ENCODE measurements at places on chromosomes 11 and 22. TPM values are rescaled to one million over a fixed set of nuclear protein-coding genes. Genes with fewer than 3 reads are reported as not detected.

Gene CRYAB
- total RNA-seq: not detected

Gene OR2D2
- total RNA-seq: not detected

GRCh38 chr11:107840129-107840484 is 18.5 kb downstream of the SLC35F2 start:
- H3K4me1 ChIP-seq: no peaks in the 10 kb centered on the region
- H3K4me3 ChIP-seq: no peak overlapping the region
- H3K36me3 ChIP-seq: peaks cover 2% of the 10 kb centered on the region
- no peak for DNase-seq
- H3K27me3 ChIP-seq: no peaks in the 10 kb centered on the region

- no peaks in the 10 kb centered on the region for H3K27me3 ChIP-seq
- no peaks in the 10 kb centered on the region for H3K4me1 ChIP-seq
- H3K27ac ChIP-seq: no peak overlapping the region
These were observed 138.9 kb downstream of the LUZP2 start for GRCh38 chr11:24635588-24636290.

DNA sequence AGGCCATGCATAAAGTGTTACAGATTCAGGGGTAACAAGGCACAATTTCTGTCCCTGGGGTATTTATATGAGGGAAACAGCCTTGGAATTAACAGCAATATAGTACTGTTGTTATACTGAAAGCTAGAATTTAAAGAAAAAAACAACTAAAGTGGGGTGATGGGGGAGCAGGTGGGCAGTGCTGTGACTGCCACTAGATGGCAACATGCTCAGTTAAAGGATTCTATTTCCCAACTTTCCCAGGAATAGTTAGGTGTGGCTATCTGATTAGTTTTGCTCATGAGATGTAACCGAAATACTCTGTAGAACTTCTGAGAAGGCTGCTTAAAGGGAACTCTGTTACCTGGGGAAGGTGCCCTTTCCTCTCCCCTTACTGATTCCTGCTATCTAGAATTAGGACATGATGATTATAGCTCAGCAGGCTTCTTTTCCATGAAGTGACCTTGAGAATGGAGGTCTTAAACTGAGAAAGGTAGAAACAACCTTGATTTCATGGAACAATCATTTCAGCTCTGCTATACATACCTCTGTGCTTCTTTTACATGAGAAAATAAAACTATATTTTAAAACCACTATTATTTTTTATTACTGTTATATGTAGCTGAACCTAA is 102.6 kb downstream of the RELT start:
- no peaks in the 10 kb centered on the region for H3K27me3 ChIP-seq
- H3K4me3 ChIP-seq: no peak overlapping the region
- H3K27ac ChIP-seq: no peak overlapping the region
- DNase-seq: no peak
- H3K36me3 ChIP-seq: peaks cover 2% of the 10 kb centered on the region
- H3K4me1 ChIP-seq: no peaks in the 10 kb centered on the region

DNA sequence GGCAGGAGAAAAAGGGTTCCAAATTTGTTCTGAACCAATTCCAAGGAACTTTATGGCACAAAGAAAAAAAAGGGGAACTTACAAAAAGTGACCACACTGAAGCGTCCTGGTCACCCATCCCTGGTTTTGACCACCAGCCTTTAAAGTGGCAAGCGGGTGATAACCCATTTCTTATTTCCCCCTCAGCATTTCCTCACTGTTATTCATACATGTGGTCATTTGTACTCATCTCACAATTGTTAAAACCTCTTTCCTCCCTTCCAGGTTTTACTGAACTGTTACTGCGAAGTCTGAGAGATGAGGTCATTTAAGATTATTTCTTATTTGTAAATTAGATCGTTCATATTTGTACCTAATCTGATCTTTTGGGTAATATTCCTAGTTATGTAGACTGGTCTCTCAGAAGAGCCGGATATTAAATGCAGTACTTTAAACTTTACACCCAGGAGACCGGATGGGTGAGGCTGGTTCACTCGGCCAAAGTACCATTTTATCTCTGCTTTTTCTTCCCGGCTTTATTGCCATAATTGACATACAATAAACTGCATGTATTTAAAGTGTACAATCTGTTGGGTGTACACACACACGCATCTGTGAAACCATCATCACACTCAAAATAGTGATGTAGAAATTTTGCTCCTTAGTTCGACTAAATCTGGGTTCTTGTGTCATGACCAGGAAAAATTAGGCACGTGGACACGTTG is 47.0 kb downstream of the CDPF1 start:
- no peak overlapping the region for H3K4me3 ChIP-seq
- H3K27ac ChIP-seq: no peak overlapping the region
- H3K27me3 ChIP-seq: no peaks in the 10 kb centered on the region
- H3K4me1 ChIP-seq: no peaks in the 10 kb centered on the region
- no peak for DNase-seq

GRCh38 chr11:72482211-72482812 is 48.0 kb upstream of the CLPB start:
- H3K27me3 ChIP-seq: no peaks in the 10 kb centered on the region
- no peak overlapping the region for H3K27ac ChIP-seq
- H3K4me1 ChIP-seq: no peaks in the 10 kb centered on the region
- peak; percentile 46 for DNase-seq
- no peaks in the 10 kb centered on the region for H3K36me3 ChIP-seq

DNA sequence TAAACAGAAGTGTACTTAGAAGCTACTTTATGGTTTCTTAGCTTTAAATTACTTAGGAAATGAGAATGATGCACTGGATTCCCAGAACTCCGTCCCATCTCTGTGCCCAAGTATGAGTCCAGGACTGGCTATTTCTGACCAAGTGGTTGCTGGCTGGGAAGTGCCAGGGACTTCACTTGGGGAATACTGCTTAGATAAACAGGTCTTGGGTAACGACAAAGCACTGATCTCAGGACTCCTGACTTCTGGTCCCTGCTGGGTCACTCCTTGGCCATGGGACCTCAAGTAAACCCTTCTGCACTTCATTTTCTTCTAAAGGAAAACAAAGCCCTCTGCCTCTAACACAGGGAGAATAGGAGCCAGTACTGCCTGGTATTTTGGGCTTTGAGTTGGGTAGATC is 27.9 kb downstream of the ABTB2 start:
- H3K4me1 ChIP-seq: no peaks in the 10 kb centered on the region
- no peaks in the 10 kb centered on the region for H3K36me3 ChIP-seq
- H3K27ac ChIP-seq: no peak overlapping the region

Gene C1QTNF4
- total RNA-seq: 0.70 TPM

GRCh38 chr11:131688048-131688693 is 317.8 kb downstream of the NTM start:
- H3K27ac ChIP-seq: no peak overlapping the region
- no peak for DNase-seq
- H3K36me3 ChIP-seq: no peaks in the 10 kb centered on the region
- no peaks in the 10 kb centered on the region for H3K4me1 ChIP-seq

GRCh38 chr11:83681031-83681781 is 395.0 kb upstream of the CCDC90B start:
- H3K36me3 ChIP-seq: no peaks in the 10 kb centered on the region
- H3K4me1 ChIP-seq: no peaks in the 10 kb centered on the region
- no peak overlapping the region for H3K27ac ChIP-seq

Gene PRODH
- total RNA-seq: 0.91 TPM

GRCh38 chr11:57474017-57474802 is 13.9 kb downstream of the RTN4RL2 start:
- H3K27me3 ChIP-seq: peaks cover 34% of the 10 kb centered on the region
- H3K27ac ChIP-seq: no peak overlapping the region
- no peak overlapping the region for H3K4me3 ChIP-seq
- peaks cover 37% of the 10 kb centered on the region for H3K4me1 ChIP-seq

DNA sequence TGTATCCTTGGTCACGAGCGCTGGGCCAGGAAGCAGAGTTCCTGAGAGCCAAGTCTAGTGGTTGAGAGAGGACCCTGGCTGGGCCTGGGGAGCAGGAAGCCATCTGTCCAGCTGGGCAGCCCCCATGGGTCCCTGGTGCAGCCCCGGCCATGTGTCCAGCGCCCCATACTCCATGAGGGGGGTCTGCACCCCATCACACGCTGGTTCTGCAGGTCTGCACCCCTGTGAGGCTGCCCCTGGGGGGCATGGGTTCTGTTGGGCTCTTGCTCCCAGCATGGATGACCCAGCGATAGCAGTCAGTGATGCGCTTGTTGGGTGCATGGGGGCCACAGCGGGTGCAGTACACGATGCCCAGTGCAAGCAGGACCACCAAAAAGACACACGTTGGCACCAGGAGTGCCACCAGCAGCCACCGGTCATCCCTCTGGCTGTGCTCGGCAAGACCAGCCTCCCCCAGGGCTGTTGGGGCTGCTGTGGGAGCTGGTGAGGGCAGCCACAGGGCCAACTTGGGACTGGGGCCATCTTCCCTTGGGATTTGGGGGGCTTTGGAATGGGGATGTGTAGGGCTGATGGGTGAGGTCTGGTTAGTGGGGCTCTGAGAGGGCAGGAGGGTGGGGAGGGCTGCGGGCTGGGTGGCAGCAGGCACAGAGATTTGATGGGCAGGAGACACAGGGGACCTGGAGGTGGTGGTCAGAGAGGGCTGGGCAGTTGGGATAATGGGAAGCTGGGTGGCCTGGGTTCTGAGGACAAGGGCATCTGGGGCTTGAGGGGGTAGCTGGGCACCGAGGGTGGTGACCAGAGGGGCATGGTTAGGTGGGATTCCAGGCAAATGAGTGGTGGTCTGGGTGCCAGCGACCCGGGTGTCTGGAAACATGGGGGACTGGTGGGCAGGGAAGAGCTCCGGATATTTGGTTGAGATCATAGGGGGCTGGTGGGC is 2.0 kb downstream of the CD248 start:
- H3K4me3 ChIP-seq: peak overlapping the region; percentile 58
- H3K36me3 ChIP-seq: no peaks in the 10 kb centered on the region
- H3K27me3 ChIP-seq: no peaks in the 10 kb centered on the region
- H3K27ac ChIP-seq: peak overlapping the region; percentile 90
- H3K4me1 ChIP-seq: peaks cover 25% of the 10 kb centered on the region

Gene MRGPRX3
- not detected for total RNA-seq

Gene UBQLNL
- total RNA-seq: 0.63 TPM

- no peaks in the 10 kb centered on the region for H3K36me3 ChIP-seq
- H3K27me3 ChIP-seq: no peaks in the 10 kb centered on the region
- no peak for DNase-seq
- H3K4me1 ChIP-seq: no peaks in the 10 kb centered on the region
- H3K27ac ChIP-seq: no peak overlapping the region
These were observed 99.7 kb upstream of the KCNA4 start for GRCh38 chr11:30116512-30116911.

- no peaks in the 10 kb centered on the region for H3K4me1 ChIP-seq
- no peaks in the 10 kb centered on the region for H3K27me3 ChIP-seq
- no peak overlapping the region for H3K27ac ChIP-seq
- no peaks in the 10 kb centered on the region for H3K36me3 ChIP-seq
- H3K4me3 ChIP-seq: no peak overlapping the region
These were observed 33.7 kb downstream of the MRGPRX2 start for GRCh38 chr11:19026862-19027261.

- no peak overlapping the region for H3K4me3 ChIP-seq
- H3K27me3 ChIP-seq: no peaks in the 10 kb centered on the region
These were observed 11.1 kb upstream of the OR56B4 start for GRCh38 chr11:6096417-6096816.

- no peak overlapping the region for H3K4me3 ChIP-seq
- H3K36me3 ChIP-seq: no peaks in the 10 kb centered on the region
- peak; percentile 32 for DNase-seq
- no peaks in the 10 kb centered on the region for H3K27me3 ChIP-seq
- peaks cover 3% of the 10 kb centered on the region for H3K4me1 ChIP-seq
These were observed 80.8 kb downstream of the ZC3H12C start for GRCh38 chr11:110173811-110174644.

GRCh38 chr22:20852076-20852475 is 6.5 kb downstream of the PI4KA start:
- H3K4me3 ChIP-seq: no peak overlapping the region
- H3K36me3 ChIP-seq: no peaks in the 10 kb centered on the region
- H3K27ac ChIP-seq: no peak overlapping the region
- no peak for DNase-seq

DNA sequence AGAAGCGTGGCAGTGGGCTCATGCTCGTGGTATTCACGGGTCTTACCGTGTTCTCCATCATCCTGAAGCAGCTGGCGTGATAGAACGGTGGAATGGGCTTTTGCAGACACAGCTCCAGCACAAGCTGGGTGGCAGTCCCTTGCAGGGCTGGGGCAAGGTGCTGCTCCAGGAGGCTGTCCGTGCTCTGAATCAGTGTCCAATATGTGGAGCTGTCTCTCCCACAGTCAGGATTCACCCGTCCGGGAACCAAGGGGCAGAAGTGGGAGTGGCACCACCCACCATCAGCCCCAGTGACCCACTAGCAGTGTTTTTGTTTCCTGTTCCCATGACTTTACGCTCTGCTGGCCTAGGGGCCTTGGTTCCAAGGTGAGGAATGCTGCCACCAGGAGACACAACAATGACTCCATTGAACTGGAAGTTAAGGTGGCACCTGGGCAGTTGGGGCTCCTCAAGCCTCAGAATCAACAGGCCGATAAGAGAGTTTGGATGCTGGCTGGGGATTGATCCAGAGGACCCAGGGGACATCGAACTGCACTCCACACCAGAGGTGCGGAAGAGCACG is 16.9 kb upstream of the CD81 start:
- H3K4me1 ChIP-seq: no peaks in the 10 kb centered on the region
- no peaks in the 10 kb centered on the region for H3K36me3 ChIP-seq
- DNase-seq: no peak
- H3K27me3 ChIP-seq: no peaks in the 10 kb centered on the region
- H3K27ac ChIP-seq: no peak overlapping the region
- H3K4me3 ChIP-seq: no peak overlapping the region

DNA sequence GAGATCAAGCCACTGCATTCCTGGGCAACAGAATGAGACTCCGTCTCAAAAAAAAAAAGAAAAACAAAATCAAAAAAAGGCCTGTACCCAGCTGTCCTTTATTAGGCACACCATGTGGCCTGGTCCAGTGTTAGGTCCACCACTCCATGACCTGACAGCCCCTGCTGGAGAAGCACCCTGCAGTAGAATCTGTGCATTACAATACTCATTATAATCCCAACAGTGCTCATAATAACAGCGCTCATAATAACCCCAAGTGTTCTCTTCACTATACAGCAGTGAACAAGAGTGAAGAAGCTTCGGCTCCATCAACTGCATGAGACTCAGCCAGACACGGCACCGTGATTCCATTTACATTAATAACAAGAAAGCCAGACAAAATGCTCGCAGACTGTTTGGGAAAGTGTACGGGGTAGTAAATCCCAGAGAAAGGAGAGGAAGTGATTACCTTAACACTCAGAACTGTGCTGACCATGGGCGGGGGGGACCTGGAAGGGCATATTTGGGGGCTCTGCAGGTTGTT is 8.9 kb upstream of the EHD1 start:
- H3K4me3 ChIP-seq: no peak overlapping the region
- no peaks in the 10 kb centered on the region for H3K27me3 ChIP-seq
- peaks cover 5% of the 10 kb centered on the region for H3K36me3 ChIP-seq
- peaks cover 37% of the 10 kb centered on the region for H3K4me1 ChIP-seq
- H3K27ac ChIP-seq: no peak overlapping the region
- no peak for DNase-seq

GRCh38 chr11:103326070-103326794 is 217.0 kb downstream of the DYNC2H1 start:
- no peaks in the 10 kb centered on the region for H3K36me3 ChIP-seq
- no peak overlapping the region for H3K4me3 ChIP-seq
- no peaks in the 10 kb centered on the region for H3K4me1 ChIP-seq
- no peak for DNase-seq
- H3K27ac ChIP-seq: no peak overlapping the region
- no peaks in the 10 kb centered on the region for H3K27me3 ChIP-seq

- peak overlapping the region; percentile 67 for H3K4me3 ChIP-seq
- DNase-seq: peak; percentile 87
- H3K4me1 ChIP-seq: peaks cover 50% of the 10 kb centered on the region
- no peaks in the 10 kb centered on the region for H3K27me3 ChIP-seq
- peak overlapping the region; percentile 99 for H3K27ac ChIP-seq
- no peaks in the 10 kb centered on the region for H3K36me3 ChIP-seq
These were observed 3.9 kb upstream of the BCL9L start for GRCh38 chr11:118929501-118930093.
